CD4-positive, alpha-beta memory T cell (primary cell): ENCODE measurements at places on chromosomes 6 and 20.

GRCh38 chr20:51497542-51498467 lies 44.7 kb downstream of the NFATC2 start:
- DNase-seq, result peak; percentile 50

DNA sequence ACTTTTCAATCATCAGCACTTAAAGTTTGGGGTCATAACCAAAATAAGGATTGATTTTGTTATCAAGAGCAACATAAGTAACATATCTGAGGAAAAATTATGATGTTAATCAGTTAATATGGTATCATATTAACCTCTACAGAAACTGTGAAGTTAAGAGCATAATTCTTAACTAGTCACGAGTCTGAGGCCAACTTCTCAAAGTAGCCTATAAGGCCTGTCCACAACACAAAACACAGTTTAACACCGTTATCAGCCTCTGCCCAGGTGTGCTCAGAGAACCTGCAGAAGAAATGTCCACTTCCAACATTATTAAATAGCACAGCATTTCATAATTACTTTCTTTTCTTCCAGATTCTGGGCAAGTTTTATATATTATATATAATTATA lies 1.1 kb downstream of the STX7 start:
- DNase-seq, result no peak

DNA sequence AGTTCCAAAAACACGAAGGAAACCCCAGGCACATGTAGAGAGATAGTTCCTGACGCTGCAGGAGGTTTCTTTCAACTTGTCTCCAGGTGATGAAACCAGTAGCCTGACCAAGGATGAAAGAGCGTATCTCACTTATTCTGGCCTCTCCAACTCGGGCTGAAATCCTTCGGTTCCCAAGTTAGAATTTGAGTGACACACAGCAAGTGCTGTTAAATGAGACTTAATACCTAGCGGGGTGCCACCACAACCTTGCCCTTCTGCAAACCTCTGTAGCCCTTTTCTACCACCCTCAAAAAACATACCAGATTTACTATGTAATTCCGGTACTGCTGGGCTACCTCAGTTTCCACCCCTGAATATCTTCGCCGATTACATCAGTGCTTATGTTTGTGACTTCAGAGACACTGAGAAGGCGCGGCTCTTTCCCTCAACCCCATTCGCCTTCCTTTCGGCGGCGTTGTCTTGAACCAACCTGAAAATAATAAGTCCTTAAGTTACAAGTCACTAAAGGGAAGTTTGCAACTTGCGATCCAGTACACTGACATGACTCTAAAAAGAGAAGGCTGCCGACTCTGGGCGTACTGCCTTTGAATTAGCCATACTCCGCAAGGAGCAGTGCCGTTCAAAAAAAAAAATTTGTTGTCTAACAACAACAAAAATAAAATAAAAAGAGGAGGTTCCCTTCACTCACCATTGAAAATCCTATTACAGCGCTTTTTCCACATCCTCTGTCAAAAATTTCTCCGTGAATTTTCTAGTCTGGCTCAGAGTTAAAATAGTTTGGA lies 194.9 kb upstream of the ZNF184 start:
- DNase-seq, result peak; percentile 25

- no peak for DNase-seq
These were observed 16.9 kb downstream of the KIF16B start for GRCh38 chr20:16556301-16556700.

DNA sequence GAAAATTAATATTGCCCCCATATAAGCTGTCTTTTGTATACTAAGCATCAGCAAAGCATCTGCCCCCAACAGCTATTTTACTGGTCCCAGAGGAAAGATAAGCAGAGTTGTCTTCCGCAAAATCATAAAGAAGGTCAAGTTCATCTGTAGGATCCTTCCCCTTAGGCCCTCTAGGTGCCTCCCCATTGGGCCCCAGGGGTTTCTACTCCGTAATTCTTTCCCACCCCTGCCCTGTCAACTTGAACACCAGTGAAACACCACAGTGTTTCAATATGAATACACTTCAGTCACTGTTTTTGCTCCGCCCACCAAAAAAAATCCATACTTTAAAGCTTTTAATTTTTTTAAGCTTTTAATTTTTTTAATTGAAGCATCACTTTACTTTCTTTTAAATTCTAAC lies 159.2 kb downstream of the ATXN1 start:
- DNase-seq, result no peak

- DNase-seq, result no peak
These were observed 30.1 kb downstream of the CMTR1 start for GRCh38 chr6:37463110-37463509.

GRCh38 chr20:2820084-2820895 lies 4.1 kb downstream of the TMEM239 start:
- no peak for DNase-seq

DNA sequence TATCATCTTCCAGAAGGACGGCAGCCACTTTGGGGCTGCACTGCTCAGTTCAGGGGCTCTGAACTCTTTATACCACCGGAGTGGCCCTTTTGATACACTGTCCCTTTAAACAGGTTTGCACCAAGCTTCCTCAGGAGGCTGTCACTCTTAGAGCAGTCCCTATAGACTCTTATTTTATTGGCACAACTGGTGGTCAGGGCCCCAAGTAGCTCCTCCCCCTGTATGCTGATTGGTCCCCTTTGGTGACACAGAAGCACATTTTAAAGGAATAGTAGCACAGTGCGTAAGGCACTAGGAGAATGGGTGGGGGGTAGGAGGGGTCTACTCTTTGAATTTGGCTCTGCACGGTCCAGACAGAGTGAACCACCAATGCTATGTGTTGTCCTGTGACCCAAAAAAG lies 122.6 kb upstream of the MLN start:
- DNase-seq, result no peak

GRCh38 chr6:169073311-169073710 lies 180.3 kb downstream of the THBS2 start:
- no peak for DNase-seq

- no peak for DNase-seq
These were observed 311.0 kb downstream of the LRFN2 start for GRCh38 chr6:40276141-40276540.

DNA sequence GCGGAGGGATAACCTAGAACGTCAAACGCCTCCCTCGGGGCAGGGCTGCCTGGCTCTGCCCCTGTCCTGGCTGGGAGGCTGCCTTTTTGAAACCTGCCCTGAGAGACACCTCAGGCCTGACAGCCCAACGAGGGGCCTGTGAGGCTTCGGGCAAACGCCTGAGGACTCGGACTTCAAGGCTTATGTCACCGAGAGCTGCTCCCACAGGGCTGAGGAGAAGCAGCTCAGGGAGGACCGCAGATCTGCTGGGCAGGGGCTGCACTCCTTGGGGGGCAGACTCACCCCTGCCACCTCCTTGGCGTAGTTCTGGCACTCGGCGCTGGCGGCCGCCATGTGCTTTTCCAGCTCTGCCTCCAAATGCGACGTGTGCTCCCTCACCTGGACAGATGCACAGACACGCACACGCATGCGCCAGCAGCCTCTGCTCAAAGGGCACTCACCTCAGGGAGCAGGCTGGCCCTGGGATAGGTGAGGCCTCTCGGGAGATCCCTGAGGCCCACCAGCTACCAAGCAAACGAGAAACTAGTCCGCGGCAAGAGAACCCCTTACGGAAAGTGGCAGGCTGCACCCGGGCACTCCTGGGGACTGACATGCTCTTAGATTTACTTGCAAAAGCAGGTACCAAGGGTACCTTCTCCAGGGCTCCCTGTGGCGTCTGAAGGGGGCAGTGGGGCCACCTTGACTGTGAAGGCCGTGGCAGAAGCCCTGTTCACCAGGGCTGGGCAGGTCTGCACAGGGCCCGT lies 49.6 kb downstream of the DSTN start:
- DNase-seq, result no peak

GRCh38 chr6:157513004-157513603 lies 132.1 kb downstream of the ZDHHC14 start:
- DNase-seq, result no peak

DNA sequence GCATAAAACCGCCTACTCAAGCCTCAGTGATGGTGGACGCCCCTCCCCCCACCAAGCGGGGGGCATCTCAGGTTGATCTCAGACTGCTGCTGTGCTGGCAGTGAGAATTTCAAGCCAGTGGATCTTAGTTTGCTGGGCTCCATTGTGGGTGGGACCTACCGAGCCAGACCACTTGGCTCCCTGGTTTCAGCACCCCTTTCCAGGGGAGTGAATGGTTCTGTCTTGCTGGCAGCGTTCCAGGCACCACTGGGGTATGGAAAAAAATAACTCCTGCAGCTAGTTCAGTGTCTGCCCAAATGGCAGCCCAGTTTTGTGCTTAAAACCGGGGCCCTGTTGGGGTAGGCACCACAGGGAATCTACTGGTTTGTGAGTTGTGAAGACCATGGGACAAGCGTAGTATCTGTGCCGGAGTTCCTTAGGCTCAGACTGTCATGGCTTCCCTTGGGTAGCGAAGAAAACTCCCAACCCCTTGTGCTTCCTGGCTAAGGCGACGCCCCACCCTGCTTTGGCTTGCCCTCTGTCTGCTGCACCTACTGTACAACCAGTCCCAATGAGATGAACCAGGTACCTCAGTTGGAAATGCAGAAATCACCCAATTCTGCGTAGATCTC lies 1334.5 kb upstream of the ADGRB3 start:
- DNase-seq, result no peak

GRCh38 chr6:113290684-113291083 lies 566.5 kb upstream of the MARCKS start:
- no peak for DNase-seq

DNA sequence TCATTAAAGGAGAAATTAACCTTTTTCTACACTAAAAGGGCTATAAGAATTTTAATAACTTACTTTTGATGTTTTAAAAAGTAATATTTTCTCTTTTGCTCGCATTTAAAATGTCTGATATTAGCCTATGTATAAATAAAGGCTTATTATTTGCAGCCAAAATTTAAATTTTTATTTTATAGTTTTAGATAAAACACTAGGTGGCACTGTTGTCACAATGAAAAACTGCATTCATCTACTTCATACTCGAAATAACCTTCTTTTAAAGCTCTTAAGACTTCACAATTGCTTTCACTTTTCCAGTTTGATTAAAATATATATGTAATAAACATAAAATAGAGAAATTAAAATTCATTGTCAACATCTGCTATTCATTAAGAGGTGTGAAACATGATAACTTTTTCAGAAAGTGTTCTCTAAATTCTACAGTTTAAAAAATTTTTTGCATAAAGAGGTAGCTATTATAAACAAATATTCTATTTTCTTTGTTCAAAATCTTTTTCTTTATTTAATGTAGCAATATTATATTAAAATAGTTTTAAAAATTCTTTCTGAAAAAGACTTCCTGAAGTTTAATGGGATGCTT lies 78.8 kb upstream of the DEFB112 start:
- no peak for DNase-seq

DNA sequence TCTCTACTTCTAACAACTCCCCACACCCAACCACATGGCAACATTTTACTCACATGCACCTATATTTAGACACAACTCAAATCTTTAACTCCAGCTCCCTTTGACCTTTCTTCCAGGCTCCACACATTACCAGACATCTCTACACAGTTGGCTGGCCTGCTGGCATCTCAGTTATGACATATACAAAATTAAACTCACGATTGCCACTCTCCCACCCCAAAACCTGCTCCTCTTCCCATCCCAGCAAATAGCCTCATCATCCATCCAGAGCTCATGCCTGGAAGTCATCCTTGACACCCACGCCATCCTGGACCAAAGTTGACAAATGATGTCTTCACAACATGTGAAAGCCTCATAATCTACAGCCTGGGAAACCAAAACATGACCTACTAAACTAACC lies 176.6 kb downstream of the PKHD1 start:
- no peak for DNase-seq

GRCh38 chr6:22411376-22412105 lies 114.7 kb upstream of the PRL start:
- no peak for DNase-seq

GRCh38 chr20:49534255-49534712 lies 33.7 kb downstream of the PTGIS start:
- peak; percentile 54 for DNase-seq

GRCh38 chr6:32183483-32184083 lies 470 bp downstream of the AGER start:
- no peak for DNase-seq

DNA sequence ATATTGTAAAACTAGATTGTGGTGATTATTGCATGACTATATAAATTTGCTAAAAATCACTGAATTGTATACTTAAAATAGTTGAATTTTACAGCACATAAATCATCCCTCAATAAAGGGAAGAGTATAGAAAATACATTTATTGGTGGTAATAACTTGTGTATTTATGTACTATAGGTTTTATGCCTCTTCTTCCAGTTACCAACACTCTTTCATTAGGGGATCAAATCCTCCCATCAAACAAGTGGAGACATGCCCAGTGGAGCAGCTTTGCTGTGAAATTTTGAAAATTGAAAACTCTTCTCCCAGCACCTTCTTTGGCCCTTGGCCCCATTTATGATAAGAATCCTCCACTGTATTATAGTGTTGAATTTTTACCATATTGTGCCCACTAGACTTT lies 10.1 kb upstream of the SSR1 start:
- DNase-seq, result no peak

GRCh38 chr6:14644381-14644780 lies 526.8 kb downstream of the CD83 start:
- no peak for DNase-seq

DNA sequence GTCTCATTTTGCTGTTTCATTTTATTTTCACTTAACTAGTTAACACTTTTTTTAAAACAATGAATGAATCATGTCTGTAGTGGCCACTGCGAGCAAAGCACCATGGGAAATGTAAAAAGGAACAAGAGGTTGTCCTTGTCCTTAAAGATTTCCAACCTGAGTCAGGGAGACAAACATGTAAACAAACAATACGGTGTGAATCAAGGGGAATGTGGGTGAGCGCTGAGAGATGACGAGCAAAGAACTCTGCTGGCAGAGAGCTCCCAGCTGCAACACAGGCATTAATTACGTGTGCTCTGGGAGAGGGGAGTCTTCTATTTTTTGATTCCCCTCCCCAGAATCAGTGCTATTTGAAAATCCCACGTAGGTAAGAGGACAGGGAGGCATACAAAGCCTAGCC lies 84.3 kb downstream of the ATXN1 start:
- no peak for DNase-seq

DNA sequence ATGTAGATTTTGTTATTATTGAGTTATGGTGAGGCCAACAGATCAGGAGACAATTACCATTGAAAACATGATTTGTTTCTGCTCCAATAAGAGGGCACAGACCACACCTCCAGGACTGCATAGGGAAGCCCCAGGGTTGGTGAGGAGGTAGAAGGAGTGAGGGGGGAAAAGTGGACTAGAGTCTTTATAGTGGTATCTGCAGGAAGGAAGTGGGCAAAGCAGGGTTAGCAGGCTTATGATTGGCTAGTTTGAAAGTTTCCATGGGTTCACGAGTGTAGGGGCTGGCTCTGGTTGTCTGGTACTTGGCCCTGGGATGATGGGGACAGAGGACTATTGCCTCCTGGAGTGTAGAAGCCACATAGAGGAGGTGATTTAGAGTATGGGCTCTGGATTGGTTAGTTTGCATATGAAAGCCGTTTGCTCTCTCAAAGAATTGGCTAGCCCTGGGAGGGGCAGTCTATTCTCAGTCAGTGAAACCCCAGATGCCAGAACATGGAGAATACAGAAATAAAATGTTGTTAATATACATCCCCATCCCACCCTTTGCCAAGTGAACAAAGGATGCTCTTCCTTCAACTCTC lies 156.6 kb downstream of the KLHL32 start:
- DNase-seq, result no peak

- DNase-seq, result no peak
These were observed 28.8 kb downstream of the RIOK1 start for GRCh38 chr6:7418238-7418905.
